ENCODE measurements at places on chromosomes 2 and 18.

GRCh38 chr18:35432565-35433001, 55.4 kb upstream of the ZNF396 start:
- DNase-seq = no peak

- no peak for DNase-seq
Observed at GRCh38 chr2:64063924-64064331, 44.7 kb upstream of the VPS54 start.

DNA sequence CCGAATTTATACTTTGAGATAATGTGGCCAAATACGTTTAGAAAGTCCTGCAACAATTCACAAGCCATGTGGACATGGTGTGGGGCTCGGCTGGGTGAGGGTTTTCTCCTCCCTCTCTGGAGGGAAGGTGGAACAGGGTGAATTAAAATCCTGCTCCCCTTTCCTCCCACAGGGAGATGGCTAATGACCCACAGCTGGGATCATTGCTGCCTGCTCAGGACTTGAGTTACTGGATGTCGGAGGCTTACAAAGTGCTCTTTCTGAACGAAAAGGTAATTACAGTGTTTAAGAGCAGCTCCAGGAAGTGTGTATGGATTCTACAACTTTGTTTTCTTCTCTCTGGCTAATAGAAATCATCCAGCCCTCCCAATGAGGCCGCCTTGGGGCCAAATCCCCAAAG, 97.9 kb upstream of the ALKAL2 start:
- no peak for DNase-seq

GRCh38 chr2:53173091-53173490, 594.5 kb upstream of the CHAC2 start:
- no peak for DNase-seq

DNA sequence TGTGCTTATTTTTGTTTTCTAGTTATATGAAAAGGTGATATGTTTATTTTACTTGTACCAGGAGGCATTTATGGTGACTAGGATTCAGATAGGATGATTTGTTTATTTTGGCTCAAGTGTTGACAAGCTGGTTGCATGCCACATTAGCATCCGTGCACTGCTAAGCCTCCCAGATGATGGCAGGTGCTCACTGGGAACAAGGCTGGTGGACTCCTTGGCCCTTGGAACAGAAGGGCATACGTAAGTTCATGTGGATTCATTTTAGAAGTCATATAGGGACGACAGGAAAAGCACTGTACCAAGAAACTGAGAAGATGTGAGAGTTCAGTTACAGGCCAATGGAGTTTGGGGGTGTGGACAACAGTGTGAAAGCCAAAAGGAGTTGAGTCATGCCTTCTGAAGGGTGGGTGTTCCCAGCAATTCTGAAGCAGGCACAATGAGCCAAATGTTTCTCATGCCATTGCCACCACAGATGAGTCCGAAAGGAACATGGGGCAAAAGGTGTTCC, 166.2 kb downstream of the PHLPP1 start:
- no peak for DNase-seq

GRCh38 chr2:20616341-20616871, 34.5 kb downstream of the HS1BP3 start:
- DNase-seq = no peak

DNA sequence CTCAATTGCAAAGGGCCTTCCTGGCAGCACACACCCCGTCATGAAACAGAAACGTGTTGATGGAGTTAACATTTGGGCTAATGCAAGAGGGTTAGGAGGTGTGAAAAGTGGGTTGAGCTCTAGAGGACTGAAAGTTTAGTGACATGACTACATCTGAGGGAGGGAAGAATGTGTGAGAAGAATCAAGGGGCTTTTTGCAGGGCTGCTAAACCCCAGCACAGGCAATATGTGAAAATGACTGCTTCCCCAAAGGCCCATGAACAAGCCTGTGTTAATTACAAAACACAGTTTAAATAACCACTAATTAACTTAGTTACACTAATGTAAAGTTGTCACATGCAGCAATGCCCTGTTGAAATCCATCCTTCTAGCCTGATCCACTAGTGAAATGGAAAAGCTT, 63.4 kb upstream of the PEX13 start:
- DNase-seq = no peak

DNA sequence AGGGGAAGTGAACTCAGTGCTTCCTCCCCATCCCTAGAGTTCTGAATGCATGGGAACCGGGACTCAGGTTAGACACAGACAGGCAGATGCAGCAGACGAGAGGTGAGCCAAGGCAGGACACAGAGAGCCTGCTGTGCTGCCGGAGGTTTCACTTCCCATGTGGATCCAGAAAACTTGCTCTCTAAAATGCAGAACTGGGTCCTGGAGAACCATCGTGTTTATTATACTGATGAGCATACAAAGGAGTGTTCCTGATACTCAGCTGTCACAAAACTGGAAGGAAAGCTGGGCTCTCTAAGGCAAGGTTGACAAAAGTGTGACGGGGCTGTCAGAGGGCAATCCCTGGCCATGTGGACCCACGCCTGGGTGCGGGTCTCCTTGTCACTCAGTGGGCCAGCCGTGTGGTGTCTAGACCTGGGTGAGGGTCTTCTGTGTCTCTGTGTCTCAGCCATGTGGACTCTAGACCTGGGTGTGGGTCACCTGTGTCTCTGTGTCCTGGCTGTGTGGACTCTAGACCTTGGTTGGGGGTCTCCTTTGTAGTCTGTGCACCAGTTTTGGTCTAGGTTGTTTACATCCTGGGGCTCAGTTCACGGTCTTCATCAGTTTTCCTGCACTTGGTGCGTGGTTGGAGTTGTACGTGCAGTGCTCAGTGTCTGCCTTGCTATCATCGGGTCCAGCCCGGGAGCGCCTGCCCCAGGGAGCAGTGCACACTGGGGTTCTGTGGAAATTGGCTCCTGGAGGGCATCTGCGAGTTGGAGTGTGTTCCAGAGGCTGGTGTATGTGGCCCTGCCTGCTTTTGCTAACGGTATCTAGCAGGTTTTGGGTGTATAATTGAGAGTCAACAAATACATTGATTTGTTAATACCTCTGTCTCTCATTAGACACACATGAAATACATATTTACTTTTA, 141.1 kb downstream of the ATP9B start:
- no peak for DNase-seq

DNA sequence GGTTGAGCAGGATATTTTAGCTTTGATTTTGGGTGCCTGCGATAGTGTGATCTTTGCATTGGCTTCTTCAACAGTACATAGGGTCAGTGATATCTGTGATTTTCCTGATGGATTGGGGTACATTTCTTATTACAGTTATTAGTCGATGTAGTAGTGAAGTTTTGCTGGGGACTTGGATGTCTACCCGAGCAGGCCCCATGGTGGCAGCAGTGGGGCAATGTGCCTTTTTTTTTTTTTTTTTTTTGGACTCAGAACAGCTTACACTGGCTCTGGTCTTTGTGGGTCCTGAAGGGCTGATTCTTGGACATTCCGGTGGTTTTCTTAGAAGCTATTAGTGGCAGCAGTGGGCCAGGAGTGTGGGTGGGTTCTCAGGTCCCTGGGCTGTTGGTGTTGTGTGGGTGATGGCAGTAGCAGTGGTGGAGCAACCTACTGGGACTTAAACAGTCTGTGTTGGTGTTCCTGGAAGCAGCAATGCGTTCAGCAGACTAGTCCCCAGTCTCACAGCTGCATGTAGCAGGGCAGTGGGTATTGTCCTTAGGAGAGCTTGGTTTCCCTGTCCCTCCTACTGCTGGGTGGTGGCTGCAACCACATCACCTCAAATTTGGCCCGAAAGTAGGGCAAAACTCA, 53.7 kb upstream of the SLC4A10 start:
- DNase-seq = no peak

GRCh38 chr2:225569995-225570394, 170.5 kb downstream of the NYAP2 start:
- no peak for DNase-seq

DNA sequence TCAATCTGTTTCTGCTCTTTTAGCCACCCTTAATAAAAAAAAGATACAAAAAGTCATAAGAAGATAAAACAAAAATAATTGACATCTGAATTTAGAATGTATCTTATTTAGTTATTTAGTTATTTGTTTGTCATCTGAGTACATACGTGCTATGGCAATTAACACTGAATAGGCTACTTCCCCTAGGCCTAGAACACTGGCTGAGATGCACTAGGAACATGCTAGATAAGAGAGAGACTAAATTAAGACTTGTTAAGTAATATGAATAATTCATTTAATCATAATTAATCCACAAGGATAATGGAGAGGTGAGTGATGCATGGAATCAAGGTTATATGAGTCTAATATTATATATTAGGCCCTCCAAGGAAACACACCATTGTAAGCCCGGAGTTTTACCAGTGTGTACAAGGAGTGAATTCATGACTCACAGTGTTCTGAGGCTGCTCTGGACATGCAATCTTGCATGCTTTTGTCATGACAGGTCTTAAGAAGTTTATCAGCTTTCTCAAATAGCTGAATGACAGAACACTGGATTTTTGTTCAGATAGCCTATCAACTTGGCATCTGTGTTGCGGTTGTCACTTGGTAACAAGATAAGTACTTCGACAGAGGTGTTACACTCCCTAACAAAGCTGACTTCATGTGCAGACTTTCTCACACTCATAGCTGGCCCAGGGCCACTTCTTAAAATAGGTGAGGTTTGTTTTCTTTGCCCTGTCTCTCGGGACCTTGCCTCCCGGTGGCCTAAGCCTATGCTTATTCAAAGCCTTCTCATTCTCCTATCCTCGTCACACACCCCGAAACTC, 5.0 kb upstream of the SERPINB2 start:
- DNase-seq = no peak

GRCh38 chr2:103002954-103003353, 241.1 kb downstream of the TMEM182 start:
- no peak for DNase-seq

GRCh38 chr2:71922091-71922490, 225.6 kb downstream of the CYP26B1 start:
- no peak for DNase-seq

- no peak for DNase-seq
Observed at GRCh38 chr2:240986787-240987411, 11.5 kb upstream of the SNED1 start.
